ENCODE measurements at places on chromosomes 6 and 20. TPM values are rescaled to one million over a fixed set of nuclear protein-coding genes. Genes with fewer than 3 reads are reported as not detected.

AKIRIN2 gene
- 25.2 TPM for total RNA-seq

ACTL10 gene
- total RNA-seq, result 3.2 TPM

NKX2-2 gene
- not detected for total RNA-seq

TRIM38 gene
- 4.1 TPM for total RNA-seq

GSTA2 gene
- total RNA-seq, result not detected

STMND1 gene
- not detected for total RNA-seq

PGK2 gene
- not detected for total RNA-seq

GGTLC1 gene
- total RNA-seq, result not detected

JPH2 gene
- total RNA-seq, result 0.19 TPM

UNC5CL gene
- 0.28 TPM for total RNA-seq

HLA-DOA gene
- 0.07 TPM for total RNA-seq

LST1 gene
- not detected for total RNA-seq

GSTA3 gene
- not detected for total RNA-seq

CCN5 gene
- total RNA-seq, result 0.63 TPM

TFAP2D gene
- total RNA-seq, result not detected

PBOV1 gene
- total RNA-seq, result not detected
